ENCODE measurements at places on chromosomes 5 and 9.

DNA sequence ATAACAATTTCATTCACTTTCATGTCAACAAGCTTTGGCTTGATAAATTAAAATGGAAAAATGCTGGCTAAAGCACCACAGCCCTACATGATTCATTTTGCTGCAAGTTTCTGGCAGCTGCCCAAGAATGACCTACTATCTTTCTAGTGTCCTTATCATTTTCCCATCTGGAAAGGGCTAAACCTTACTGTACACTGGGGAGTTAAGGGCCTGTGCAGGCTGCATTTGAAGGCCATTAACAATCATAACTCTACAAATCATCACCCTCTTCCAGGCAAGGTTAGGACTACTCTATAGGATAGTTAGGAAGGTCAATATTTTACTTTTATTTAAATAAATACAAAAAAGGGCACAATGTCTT is 579.7 kb upstream of the ZNF608 start:
- DNase-seq, result no peak

DNA sequence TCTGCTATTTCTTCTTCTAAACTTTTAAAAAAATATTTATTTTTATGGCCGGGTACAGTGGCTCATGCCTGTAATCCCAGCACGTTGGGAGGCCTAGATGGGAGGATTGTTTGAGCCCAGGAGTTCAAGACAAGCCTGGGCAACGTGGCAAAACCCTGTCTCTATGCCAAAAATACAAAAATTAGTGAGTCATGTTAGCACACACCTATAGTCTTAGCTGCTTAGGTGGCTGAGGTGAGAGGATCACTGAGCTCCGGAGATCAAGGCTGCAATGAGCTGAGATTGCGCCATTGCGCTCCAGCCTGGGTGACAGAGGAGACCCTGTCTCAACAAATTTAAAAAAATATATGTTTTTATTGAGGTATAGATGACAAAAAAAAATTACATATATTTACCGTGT is 5.6 kb downstream of the AP3S1 start:
- no peak for DNase-seq

- no peak for DNase-seq
Observed at GRCh38 chr5:32565145-32565544, 20.2 kb upstream of the SUB1 start.

DNA sequence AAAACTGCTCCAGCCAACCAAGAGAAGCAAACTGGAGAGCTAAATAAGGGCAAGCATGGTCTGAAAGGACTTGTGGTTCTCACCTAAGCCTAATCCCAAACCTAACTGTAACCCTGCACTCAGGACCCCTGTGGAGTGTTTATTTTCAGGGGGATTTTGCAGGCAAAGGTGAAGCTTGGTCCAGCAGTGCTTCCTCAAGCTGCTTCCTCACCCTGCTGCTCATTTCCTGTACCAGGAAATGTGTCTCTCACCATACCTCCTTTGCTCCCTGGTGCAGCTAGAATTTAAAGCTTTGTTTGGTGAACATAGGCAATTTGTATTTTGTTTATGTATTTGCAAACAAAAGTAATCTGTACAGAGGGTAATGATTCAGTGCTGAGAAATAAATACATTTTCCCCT is 50.2 kb downstream of the CARTPT start:
- no peak for DNase-seq

GRCh38 chr9:83977196-83977595 is 2.8 kb downstream of the HNRNPK start:
- DNase-seq, result no peak

GRCh38 chr5:178473854-178474253 is 116.3 kb downstream of the COL23A1 start:
- DNase-seq, result no peak

GRCh38 chr5:101012880-101013279 is 109.8 kb upstream of the ST8SIA4 start:
- no peak for DNase-seq

- DNase-seq, result no peak
Observed at GRCh38 chr9:3080951-3081350, 237.1 kb upstream of the PUM3 start.

GRCh38 chr9:128231638-128232527 is 28.7 kb downstream of the DNM1 start:
- no peak for DNase-seq

DNA sequence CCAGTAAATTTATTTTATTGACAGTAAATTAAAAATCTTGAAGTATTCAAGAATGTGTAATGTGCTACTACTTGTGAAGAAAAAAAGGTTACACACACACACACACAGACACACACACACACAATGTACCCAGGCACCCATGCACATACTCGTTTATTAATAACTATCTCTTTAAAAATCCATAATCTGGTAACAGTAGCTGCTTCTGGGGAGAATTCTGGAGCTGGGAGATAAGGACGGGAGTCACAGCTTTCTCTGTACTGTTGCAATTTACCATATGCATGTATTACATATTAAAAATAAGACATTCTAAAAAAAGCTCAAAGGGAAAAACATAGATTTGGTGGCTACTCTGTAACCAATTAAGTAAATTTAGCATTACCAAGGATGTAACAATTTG is 7.9 kb upstream of the C1QTNF2 start:
- no peak for DNase-seq

DNA sequence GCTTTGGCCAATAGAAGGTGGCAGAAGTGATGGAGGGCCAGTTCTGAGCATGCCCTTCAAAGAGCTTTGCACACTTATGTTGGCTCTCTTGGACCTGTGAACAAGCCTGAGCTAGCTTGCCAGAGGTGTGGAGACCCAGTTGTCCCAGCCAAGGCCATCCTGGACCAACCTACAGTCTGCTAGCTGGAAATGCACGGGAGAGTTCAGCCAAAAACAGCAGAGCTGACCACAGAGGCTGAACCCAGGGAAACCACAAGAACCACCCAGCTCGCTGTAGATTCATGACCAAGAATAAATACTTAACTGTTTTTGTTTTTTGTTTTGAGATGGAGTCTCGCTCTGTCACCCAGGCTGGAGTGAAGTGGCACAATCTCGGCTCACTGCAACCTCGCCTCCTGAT is 65.4 kb upstream of the HAND1 start:
- DNase-seq, result no peak

DNA sequence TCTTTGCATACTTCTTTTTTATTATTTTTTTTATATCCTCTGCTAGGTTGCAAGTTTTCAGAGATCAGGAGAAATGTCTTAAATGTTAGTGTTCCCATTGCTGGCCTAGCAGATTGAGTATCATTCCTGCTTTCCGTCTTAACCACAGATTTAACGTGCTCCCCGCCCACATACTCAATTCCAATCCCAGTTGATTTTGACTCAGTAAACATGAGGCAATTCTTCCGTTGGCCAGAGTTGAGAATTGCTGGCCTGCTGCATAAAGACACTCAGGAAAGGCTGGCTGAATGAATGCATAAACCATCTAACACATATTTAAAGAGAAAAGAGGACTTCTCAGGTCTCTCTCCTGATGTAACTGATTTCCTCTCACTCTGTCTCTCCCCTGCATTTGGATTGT is 46.8 kb upstream of the PLPP6 start:
- DNase-seq, result no peak

GRCh38 chr5:102975457-102976182 is 144.3 kb downstream of the GIN1 start:
- no peak for DNase-seq

DNA sequence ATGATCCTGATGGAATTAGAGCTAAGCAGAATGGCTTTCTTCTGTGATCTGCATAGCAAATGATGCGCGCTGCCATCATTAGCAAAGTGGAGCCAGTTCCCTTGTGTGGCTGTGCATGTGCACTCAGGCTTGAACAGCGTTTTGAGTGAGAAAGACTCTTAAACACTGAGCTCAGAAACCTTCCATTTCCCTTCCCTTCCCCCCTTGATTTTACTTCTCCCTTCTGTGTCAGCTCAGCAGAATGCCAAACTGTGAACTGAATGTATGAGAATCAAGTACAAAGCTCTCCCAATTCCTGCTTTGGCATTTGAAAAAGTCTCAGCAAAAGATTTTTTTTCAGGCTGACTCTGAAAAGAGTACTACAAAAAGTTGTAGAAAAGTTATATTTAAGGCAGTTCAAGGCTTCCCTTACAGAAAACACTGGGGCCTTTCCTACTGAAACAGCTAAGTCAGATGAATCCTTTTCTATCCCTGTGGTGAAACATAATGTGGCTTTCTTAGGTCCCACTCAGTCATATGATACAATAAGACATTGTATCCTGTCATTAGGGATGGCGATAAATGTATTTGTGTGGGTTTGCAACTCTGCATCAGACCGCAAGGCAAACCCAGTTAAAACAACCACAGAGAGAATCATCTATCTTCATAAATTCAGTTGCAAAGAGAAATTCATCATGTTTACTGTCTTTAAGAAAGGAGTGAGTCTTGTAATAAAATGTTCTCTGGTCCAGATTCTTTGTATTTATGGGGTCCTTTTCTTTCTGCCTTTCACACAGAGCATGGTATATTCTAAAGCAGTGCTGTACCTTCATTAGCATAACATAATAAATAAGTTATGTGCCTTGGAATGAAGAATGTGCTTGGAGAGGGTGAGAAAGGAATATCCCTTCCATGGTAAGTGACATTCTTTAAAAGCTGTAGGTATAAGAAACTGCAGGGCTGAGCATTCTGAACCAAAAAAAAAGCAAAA is 222.6 kb downstream of the CAAP1 start:
- DNase-seq, result no peak

DNA sequence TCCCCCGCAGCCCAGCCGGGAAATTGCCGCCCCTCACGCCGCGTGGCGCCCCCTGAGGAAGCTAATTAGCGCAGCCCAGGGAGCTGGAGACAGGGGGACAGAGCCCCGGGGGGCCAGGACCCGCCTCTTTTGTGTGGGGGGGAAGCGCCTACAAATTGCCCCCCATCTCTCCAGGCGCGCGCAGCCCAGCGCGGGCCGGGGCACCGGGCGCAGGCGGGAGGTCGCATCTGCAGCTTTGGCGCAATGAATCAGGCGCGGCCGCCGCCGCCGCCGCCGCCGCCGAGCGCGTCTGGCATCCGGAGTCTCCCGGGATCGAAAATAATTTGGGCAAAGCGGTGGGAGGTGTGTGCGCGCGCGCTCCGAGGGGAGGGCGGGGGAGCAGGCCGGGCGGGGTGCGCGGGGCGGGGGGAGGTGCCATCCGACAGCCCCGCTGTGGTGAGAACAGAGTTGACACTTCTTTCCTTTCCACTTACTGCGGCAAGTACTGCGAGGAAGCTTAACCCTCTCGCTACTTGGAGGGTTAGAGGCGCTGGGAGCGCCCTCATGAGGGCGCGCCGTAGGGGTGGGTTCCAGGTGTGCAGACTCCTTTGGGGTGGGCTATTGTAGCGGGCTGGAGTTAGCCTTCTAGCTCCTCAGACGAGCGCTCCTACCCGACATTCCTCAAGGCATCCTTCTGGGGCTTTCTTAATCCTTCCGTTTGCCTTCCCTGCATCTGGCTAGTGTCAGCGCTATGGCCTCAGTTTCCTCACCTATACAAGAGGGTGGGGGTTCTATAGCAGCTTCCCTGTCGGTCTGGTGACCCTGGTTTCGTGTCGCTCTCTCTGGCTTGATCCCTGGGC is 63.1 kb downstream of the CXXC5 start:
- peak; percentile 33 for DNase-seq

GRCh38 chr9:33742519-33742918 is 52.8 kb upstream of the PRSS3 start:
- no peak for DNase-seq

GRCh38 chr9:97933297-97933998 is 4.5 kb downstream of the HEMGN start:
- no peak for DNase-seq

GRCh38 chr5:143499480-143500114 is 96.1 kb upstream of the NR3C1 start:
- no peak for DNase-seq

DNA sequence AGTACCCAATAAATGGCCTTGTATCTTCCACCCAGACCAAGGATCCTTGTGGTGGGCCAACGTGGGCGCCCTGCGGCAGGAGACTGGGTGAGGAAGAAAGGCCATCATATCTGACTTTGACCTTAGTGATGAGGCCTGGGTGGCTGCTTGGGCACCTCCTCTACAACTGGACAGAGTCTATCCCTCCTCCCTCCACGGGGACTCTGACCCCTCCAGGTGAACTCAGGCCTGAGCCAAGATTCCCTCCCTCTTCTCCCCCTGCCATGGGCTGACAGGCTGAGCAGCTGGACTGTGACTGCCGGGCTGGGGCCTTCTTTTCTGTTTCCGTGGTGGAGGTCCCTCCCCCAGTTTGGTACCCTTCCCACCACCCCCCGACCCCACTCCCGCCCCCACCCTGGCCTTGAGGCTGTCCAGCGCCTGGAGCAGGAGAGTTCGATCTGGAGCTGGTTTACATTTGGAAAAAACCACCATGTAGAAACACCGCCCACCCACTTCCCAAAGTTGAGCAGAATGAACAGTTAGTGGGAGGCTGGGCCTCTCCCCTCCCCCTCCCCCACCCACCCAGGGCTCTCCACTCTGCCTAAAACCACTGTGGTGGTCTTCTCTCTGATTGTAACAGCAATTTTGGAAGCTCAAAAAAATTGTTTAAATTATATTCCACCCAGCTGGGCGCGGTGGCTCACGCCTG is 1.2 kb upstream of the PHYHD1 start:
- DNase-seq, result no peak

DNA sequence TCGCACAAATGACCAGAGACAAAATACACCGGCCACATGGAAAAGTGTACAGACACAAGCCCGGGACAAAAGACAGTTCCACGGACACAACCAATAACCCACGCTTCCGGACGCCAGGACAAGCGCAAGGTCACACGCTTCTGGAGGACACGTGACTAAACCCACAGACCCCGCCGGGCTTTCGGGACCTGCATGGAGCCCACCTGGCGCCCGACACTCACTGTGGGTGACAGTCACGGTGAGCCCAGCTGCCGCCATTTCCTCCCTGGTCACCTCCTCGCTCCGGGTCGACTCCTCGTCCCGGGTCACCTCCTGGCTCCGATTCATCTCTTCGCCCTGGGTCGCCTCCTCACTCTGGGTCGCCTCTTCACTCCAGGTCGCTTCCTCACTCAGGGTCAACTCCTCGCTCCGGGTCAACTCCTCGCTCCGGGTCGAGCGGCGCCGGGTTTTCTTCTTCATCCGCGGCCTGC is 470 bp downstream of the BAG1 start:
- DNase-seq, result peak; percentile 33

DNA sequence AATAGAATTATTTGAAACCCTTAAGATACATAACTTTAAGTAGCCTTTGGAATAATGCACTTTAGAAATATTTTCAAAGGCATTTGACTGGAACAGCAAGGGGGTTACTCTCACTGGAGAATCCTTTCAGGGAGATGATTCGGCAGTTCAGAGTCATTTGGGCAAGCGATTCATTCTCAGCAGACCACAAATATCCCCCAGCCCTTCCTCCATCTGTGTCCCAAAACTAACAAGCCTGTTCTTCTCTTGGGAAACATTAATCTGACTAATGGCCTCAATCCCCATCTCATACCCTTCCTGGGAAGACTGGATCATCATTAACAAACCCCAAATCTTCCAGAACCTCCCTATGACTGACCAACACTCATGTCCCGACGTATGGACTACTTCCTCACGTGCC is 65.8 kb upstream of the S1PR3 start:
- DNase-seq, result no peak

DNA sequence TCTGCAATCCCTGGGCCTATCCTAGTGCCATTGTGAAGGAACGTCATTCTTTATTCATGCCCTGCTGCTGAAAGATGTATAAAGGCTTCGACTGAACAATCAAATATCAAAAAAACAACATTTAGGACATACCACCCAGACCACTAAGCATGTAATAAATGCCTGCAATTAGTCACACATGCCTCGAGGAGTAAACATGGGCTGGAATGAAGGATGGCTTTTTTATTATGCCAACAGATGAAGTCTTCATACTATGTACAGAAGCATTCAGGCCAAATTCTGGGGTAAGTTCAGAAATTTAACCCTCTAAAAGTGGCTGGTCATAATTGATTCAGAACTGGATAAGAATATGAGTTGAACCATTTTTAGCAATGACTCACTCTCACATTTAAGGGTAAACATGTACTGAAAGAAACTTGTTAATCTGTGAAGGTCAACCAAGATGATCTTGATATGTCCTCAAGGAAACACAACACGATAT is 38.1 kb downstream of the FAM240B start:
- DNase-seq, result no peak
